ENCODE measurements at places on chromosomes 16 and 17.
A peak's percentile ranks its signal among the peaks of the same experiment; 100 is the strongest.

DNA sequence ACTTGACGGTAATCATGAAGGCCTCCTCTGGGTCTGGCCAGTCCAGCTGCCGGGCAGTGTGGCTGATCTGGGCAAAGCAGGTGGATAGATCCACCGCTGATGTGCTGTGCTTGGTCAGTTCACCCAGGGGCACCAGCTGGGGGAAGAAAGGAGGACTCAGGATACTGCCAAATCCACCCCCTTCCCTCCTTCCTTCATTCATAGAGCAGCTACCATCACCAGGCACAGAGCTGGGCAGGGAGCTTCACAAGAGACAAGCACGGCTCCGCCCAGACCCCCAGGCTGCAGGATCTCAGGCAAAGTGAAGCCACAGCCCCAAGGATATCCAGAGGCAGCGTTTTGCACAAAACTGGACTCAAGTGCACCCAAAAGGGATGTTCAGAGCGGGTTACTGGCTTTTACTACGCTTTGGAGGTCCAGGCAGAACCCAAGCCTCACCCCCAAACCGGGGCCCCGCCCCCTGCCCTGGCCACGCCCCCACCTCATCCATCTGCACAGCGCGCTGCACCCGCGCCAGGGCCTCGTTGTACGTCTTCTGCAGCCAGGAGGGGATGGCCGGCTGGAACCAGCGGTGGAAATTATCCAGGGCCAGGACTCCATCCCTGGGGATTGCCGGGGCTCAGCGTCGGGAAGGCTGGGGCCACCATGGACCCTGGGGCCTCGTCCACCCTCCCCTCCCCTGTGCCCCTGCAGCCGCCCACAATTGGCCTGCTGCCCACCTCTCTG, 9.1 kb downstream of the UNC13D start:
- DNase-seq, result no peak

DNA sequence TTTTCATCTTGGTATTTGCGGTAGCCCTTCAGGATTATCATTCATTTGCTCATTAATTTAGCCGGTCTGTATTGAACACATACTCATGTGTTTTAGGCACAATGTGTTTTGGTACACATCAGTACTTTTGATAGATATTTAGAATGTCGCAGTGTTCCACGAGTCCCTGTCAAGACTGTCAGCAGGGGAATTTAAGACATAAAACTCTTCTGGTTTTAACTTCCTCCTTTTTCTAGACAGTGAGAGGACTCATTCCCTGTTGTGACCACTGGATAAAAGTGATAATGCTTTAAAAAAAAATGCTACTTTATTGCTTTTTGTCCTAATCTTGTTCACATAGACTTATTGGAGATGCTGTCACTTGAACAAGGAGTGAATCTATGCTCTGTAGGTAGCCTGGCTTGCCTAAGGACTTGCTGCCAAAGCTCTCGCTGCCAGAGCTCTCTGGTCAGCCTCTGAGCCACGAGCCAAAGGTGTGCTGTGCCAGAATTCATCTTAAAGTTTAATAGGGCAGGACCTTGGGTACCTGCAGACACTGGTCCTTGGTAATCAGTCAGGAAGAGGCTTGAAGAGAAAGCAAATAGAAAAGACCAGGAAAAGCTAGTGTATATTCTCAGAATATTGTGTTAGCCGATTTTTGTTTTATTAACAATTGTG, 5.4 kb downstream of the DCAF7 start:
- no peak for DNase-seq

GRCh38 chr16:424623-425081, 797 bp upstream of the RAB11FIP3 start:
- DNase-seq, result no peak

DNA sequence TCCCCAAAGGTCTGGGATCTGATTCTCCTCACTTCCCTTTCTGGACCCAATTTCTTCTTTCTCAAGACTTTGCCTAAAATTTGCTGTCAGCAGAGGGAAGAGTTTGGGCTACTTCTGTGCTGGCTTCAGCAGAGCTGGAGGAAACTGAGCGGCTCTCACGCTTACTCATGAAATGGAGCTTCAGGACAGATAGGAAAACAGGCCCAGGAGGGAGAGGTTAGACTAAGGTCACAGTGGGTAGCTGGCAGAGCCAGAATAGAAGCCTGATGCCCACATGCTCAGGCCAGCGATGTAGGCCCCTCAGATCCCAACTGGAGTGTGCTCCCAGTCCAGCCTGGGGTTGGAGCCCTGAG, 593 bp downstream of the SLC38A7 start:
- DNase-seq, result no peak

DNA sequence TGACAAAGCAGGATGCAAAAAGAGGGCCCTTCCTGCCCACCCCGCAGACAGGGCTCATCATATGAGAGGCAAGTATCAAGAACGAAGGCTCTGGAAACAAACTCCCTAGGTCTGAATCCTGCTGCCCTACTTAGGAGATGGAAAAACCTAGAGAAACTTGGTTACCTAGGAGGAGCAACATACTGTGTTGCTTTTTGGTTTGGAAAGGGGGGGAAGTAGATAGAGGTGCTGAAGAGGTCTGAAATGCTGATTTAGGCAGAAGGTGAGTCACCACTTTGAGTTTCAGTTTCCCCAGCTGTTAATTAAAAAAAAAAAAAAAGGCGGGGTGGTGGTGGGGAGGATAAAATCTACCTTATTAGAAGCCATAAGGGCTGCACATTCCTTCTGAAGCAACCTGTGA, 1.5 kb downstream of the N4BP1 start:
- DNase-seq, result no peak

- DNase-seq, result no peak
Measured at GRCh38 chr16:2028146-2028545, 1.4 kb downstream of the NHERF2 start.

DNA sequence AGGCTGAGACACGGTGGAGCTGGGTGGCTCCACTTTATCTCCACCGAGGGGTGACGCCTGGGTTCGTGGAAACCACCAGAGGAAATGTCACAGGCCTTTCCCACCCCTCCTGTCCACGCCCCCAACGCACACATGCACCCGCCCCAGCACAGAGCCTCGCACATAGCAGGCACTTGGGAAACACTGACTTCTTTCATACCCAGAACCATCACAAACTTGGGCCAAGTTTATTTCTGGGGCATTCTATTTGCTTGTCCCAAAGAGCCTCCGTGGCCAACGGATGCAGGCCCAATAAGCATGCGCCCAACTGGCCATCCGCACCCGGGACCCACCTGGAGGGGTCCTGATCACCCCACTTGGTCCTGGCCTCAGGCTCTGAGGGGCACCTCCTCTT, 3.3 kb downstream of the BCAR1 start:
- no peak for DNase-seq

DNA sequence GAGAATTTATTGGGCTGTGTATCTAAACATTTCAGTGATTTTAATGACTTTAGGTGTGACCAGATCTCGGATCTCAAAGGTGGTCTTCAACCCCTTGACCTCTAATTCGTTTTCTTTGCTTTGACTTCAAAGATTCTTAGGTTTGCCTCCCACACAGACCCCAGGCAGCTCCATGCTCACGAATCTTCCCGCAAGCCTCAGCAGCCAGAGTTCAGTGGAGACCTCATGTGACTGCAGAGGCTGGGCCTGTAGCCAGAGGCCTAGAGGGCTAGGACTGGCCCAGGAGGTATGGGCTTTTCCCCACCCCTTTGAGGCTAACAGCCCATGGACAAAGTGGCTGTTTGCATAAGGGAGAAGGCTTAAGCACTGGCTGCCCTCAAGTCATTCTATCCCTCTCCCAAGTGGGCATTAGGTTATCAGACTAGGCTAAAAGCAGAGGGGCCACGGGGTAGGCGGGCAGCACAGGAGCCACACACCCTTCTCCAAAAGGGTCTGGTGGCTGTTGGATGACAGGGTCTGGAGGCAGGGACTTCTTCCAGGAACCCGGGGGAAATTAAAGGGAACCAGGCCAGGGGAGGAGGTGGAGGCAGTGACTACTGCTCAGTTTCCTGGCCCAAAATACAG, 3.0 kb downstream of the HIRIP3 start:
- DNase-seq, result no peak

DNA sequence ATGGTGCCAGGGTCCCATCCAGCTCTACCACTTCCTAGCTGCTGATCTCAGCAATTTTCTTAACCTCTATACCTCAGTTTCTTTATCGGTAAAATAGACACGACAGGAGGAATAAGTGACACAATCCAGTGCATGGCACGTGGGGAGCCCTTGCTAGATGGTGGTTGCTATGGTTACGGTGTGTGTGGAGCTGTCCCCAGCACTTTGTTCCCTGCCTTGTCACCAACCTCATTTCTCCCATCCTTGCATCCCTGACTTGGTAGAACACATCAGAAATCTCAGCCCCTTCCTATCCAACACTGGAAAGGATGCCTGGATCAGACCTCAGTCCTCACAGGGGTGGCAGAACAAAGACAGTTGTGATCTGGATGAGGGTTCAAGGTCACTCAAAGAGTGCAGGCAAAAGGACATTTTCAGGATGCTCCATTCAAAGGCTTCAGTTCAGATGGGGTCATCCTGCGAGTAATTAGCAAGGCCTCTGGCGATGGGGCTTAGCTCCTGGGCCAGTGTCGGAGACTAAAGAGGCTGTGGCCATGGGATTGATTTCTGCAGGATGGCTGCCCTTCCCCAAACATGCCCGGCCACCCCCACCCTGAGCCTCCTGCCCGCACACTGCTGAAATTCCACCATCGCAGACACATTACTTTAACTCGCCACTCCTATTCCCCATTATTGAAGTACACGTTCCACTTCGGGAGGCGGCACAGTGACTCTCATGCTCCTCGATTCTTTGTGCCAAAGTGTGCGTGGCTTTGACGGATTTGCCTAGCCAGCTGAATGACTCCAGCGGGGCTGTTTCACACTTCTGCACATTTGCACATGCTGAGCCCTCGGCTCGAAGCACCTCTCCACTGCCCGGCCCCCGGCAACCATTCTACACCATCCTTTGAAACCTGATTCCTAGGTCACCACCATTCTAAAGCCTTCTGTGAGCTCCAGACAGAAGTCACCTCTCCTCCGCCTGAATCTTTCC, 40.3 kb downstream of the WNT3 start:
- DNase-seq, result no peak

- no peak for DNase-seq
Measured at GRCh38 chr17:37750768-37751475, 6.1 kb upstream of the HNF1B start.

GRCh38 chr17:77438241-77439188, 297.7 kb downstream of the SEC14L1 start:
- DNase-seq, result no peak

DNA sequence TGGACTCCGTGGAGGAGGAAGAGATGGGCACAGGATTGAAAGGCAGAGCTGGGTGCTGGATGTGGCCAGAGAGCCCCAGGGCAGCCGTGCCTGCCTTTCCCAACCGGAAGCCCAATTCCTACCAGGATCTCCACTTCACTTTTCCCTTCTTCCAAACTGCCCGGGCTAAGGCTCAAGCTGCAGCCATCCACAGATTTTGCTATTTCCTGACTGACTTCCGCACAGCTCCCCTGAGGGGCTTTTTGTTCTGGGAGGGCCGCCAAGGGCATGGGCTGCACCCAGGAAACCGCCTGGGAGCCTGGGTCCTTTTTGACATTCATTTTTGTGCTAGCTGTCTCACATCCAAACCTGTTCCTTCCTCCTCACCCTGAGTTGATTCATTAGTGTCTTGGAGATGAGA, 4.2 kb downstream of the SHISA6 start:
- DNase-seq, result no peak

GRCh38 chr17:69761767-69762321, 313.2 kb upstream of the KCNJ16 start:
- DNase-seq, result peak; percentile 98

DNA sequence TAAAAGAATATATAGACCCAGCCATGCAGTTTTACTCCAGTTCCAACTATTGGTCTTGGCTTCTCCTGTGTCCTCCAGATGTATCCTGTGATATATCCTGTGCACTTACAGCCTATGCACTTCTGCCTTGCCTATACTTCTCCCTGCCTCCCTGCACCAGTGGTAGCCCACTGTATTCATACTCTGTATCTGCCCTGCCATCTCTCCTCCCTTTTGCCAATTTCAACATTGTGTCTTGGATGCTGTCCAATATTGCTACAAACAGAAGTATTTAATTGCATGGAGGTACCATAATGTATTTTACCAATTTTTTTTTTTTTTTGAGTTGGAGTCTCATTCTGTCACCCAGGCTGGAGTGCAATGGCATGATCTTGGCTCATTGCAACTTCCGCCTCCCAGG, 242.7 kb downstream of the HAPSTR1 start:
- no peak for DNase-seq

- DNase-seq, result no peak
Measured at GRCh38 chr17:49676276-49676868, 1.5 kb downstream of the SPOP start.

GRCh38 chr17:78128551-78129350, at the start of gene TMC6:
TMC6 (minus strand) TSS chr17:78128755; CDS start chr17:78126832, 1,923 bp downstream.
- no peak for DNase-seq

GRCh38 chr16:6969594-6969993, 363.1 kb upstream of the RBFOX1 start:
- no peak for DNase-seq

- no peak for DNase-seq
Measured at GRCh38 chr16:57677622-57678369, 9.7 kb downstream of the ADGRG3 start.

DNA sequence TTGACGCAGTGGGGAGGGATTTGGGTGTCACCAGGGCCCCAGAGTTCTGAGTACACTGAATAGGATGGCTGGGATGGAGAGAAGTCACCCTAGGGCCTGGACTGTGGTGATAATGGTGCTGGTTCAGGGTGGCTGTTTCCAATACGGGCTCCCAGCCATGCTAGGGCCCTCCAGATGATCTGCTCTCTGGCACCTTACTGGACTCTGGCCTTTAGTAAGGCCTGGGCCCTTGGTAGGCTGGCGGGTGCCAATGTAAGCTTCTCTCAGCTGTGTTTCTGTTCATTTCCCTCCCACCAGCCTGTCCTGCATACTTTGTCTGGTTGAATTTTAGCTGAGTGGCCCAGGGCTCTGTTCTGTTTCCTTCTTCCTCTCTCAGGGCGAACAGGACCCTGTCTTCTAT, 2.8 kb downstream of the PLA2G15 start:
- no peak for DNase-seq

DNA sequence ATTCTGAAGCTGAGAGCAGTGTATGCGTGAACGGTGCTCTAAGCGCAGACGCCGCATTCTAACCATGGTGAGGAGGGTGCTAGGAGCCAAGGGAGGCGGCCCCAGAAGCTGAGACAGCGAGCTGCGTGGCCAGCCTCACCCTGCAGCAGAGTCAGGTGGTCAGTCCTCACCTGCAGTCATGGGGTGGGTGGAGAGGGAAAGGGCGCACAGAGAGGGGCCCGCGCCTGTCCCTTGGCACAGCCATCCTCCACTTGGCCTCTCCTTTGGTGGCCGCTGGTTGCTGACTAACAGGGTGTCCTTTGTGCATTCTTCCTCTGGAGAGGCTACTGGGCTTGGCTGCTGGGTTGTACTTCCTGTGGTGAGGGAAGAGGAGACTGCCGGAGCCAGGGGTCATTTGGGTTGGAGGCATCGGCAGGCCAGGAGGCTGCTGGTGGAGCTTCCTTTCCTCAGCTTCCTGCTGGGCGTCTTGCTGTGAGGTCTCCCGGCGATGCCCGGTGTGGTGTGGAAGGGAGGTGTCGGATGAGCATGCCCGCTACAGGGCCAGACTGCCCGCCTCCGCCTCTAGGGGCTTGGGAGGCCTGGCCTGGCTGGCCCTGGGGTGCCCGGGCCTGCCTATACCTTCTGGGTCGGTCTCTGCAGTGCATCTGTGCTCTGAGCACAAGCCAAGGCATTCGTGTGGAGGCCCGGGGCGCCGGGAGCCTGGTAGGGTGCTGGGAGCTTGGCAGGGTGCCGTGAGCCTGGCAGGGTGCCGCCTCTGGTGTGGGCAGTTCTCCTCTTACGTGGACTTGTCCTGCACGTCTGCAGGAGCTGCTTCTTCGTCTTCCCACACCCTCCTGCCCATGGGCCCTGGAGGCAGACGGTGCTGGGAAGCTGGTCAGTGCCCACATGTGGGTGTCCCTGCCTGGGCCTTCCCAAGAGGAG, 17.4 kb downstream of the RNF213 start:
- DNase-seq, result no peak
